ENCODE measurements at places on chromosomes 1 and 21.

DNA sequence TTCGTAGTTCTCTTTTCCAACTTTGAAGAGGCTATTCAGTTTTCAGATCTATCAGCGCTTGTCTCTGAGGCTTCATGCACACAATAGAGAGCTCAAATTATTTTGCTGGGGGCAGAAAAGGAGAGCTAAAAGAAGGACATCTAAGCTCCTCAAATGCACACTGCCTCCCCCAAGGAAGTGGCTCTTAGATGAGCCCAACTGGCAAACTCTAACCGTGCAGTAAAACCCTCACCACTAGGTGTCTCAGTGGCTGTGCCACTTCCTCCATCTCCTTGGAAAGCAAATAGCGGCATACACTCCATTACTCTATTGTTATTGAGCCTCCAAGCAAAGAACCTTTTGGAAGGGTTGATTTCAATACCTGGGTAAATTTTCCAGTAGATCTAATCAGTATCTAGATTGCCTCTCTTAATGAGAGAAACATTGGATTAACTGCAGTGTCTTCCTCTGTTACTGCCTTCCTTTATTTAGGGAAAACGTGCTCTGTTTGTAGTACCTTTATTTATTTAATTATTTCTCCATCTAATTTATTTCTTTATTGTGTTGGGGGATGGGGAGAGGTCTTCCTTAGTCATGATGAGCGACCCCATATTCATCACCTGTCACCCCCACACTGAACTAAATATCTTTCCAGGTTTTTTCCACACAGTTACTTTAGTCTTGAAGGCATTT lies 9.2 kb upstream of the SFPQ start:
- DNase-seq, result peak; percentile 77

DNA sequence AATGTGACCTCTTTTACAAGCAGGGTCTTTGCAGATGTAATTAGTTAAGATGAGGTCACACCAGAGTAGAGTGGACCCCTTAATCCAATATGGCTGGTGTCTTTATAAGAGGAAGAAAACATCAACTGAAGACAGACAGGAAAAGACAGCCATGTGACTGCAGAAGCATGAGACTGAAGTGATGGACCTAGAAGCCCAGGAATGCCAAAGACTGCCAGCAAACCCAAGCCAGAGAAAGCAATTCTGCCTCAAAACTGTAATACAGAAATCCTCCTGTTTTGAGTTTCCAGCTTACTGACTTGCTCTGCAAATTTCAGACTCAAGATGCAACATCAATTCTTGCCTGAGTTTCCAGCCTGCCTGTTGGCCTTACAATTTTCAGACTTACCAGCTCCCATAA lies 17.3 kb downstream of the ENAH start:
- DNase-seq, result no peak

DNA sequence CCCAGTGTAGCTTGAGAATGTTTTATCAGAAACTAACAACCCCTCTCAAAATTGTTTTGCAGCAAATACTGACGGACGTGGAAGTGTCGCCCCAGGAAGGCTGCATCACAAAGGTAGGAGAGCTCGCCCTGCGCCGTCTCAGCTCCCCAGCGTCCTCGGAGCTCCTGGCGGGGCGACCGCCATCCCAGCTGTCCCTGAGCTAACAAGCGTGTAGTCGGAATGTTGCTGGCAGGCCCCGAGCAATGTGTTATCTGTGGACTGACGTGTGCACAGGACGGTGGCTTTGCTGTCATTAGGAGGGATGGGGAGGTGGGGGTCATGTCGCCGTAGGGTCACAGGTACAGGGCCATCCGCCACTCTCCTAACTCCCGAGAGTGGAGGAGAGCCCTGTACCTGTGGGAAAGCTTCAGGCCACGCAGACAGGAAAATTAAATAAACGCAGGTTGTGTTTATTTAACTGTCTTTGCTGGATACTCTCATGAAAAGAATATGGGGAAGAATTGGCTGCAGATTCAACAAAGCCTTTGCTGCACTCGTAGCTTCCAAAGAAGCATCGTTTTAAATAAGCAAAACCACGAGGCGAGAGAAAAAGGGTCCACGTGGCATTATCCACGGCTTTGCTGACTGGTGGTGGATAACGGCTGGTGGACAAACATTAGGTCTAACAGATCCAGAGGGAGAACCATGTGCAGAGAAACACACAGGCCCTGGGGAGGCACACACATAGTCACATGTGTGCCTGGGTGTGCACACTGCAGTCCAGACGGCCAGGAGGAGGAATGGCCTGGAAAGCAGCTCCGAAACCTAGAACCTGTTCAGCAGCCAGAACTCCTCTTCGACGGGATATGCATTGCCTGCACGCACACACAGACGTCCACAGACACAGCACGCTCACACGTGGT lies 175.3 kb downstream of the PRDM16 start:
- DNase-seq, result no peak

DNA sequence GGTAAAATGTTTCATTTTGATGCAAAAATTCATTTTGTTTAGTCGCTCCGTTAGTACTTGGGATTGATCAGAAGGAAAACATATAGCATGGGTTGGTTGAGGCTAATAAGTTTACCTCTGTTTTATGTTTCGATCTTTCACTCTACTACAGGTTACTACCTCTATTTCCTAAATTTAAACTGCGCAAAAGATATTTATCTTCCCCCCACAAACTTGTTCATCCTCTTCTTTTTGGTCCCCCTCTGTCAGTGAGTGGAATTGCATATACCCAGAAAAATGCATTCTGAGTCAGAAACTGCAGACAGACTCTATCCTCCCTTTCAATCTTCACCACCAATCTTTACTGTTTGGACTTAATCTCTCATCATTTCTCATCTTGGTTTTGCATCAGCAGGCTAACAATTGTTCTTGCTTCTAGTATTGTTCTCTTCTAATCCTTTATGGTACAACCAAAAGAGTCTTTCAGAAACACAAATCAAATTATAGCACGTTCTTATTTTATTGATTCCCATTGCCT lies 316.0 kb upstream of the ADGRL4 start:
- no peak for DNase-seq

GRCh38 chr1:172154551-172154950 lies 265.9 kb upstream of the C1orf105 start:
- no peak for DNase-seq

GRCh38 chr1:204337036-204337429 lies 22.7 kb downstream of the PLEKHA6 start:
- no peak for DNase-seq

GRCh38 chr1:107953556-107953955 lies 11.4 kb downstream of the VAV3 start:
- DNase-seq, result no peak

- DNase-seq, result no peak
These were observed 4.6 kb downstream of the LPGAT1 start for GRCh38 chr1:211825980-211826379.

GRCh38 chr1:184940226-184940625 lies 34.1 kb downstream of the NIBAN1 start:
- no peak for DNase-seq

DNA sequence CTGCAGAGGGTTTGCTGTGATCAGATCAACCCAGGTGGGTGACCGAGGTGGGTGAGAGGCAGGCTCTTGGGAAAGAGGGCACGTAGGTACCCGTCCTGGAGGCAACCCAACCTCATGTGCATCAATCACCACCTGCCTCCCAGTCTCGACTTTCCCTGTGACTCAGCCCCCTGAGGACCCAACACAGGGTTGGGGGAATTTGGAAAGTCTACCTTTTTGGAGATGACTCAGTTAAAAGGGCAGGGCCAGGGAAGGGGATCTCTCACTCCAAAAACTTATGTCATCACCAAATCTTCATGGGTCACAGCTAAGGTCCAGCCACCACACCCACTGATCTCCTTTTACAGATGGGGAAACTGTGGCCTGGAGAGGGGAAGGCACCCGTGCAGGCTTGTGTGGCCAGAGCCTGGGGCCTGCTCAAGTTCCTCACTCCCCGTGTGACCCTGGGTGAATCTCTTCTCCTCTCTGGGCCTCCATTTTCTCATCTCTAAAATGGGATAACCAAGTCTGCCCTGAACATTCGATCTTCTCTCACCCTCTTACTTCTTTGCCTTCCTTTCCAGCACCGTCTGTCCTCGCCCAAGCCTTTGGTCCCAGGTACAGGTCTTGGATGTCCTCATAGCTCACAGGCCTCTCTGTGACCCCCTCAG lies 34.6 kb upstream of the WNT4 start:
- no peak for DNase-seq

GRCh38 chr21:34526241-34526617 lies 14.2 kb upstream of the KCNE1 start:
- no peak for DNase-seq

GRCh38 chr1:113191579-113192076 lies 118.6 kb downstream of the LRIG2 start:
- DNase-seq, result no peak

GRCh38 chr1:62964141-62964540 lies 180.2 kb downstream of the ATG4C start:
- DNase-seq, result no peak

DNA sequence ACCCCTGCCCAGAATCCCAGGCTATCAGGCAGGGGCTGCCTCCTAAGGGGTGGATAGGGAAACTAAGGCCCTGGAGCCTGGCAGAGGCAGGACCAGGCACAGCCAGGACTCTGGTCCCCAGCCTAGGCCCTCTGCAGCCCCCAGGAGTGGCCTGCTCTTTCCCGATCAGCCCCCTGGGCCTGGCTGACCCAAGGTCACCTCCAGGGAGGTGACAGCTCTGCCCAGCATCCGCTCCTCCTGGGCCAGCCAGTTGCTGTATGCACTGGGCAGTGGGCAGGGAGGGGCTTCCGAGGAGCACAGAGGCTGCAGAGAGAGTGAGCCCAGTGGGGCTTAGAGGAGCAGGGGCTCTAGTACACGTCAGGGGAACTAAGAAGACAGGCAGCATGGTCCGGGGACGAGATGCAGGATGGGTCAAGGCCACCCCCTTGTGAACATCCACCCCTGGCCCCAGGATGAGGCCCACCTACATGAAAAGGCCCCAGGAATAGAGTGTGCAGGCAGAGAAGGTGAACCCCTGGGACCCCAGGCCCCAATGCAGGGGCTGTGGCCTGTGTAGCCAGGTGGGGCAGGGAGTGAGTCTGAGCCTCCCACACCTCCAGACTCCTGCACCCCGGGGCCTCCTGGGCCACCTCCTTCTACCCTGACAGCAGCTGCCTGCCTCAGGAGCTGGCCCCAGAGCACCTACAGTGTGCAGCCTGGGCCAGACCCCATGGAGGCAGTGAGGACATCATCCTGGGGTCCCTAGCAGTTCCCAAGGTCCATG lies 32.8 kb downstream of the WNT9A start:
- no peak for DNase-seq

- no peak for DNase-seq
These were observed 25.3 kb downstream of the TFF3 start for GRCh38 chr21:42289926-42290325.

- DNase-seq, result no peak
These were observed 5.8 kb upstream of the FOXD3 start for GRCh38 chr1:63316598-63316983.

DNA sequence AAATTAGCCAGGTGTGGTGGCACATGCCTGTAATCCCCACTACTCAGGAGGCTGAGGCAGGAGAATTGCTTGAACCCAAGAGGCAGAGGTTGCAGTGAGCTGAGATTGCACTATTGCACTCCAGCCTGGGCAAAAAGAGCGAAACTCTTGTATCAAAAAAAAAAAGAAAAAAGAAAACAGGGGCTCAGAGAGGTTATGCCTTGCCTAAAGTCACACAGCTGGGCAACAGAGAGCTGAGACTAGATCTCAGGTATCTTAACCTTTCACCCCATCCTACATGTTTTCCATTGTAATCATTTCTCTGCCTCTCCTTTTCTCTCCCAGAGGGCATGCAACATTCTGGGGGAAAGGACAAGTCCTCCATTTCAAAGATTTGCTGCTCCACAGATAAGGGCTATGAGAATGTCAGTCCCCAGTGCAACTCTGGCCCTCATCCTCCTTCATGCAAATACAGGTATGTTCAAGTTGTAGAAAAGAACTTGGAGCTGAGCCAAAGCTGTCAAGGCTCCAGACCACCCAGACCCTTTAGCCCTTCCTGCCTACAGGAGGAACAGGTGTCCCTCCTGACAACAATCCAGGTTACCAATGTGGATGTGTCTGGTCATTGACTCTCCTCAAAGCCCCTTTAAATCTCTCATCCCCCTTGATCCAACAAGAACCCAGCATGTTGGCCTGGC lies 6.9 kb downstream of the SLC9A1 start:
- no peak for DNase-seq

DNA sequence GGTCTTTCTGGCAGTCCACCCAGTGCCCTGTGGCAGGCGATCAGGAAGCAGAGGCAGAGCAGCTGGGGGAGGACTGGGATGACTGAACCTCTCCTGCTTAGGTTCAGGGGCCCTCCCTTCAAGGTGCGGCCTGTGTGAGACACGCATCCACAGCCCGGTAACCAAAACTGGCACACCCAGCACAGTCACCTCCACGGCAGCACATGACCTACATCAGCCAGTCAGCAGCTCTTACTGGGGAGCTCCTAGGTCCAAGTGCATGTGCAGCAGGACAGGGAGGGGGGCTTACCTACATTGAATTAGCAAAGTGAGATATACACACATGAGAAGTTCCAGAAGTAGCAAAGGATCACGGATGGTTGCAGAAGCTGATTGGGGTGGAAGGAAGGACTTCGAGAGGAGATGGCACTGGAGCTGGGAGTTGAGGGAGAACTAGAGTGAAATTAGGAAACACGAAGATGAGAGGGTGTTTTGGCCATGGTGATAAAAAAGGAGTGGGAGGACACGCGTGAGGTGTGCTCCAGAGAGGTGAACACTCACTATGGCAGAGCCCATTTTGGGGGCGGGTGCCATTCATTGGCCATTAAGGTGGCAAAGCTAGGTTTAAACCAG lies 51.4 kb upstream of the IRF2BP2 start:
- DNase-seq, result no peak

DNA sequence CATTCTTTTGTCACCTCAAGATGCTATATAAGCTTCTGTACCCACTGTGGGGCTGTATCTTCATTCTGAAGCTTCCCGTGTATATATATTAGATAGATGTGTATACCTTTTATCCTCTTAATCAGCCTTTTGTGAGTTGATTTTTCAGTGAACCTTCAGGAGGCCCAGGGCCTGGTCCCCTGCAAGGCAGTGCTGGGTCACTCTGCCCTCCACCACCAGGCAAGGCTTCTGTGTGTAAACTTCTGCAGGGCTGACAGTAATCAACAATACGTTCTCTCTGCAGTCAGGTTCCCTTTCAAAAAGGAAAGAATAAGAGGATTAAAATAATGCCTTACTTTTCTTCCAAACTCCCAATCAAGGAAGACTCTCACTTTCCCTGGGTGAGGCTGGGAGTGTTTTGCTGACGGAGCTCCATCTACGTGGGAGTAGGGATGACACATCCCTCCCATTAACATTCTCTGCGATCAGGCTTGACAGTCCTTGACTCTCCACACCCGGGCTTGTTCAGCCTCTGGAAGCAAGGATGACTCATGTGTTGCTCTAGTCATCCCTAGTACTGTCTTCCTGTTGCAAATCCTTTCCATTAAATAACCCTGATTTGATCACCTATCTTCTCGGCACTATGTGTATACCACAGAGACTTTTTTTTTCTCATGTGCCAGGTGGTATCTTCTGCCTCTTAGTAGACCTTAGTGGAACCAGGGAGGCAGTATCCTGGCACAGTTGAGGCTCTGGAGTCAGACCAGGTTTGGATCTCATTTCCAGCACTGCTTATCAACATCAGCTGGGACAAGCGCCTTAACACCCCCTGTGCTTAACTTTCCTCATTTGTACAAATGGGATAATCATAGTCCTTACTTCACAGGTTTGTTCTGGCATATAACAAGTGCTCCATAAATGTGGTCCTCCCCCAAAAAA lies 70.3 kb upstream of the KCNK1 start:
- no peak for DNase-seq

- peak; percentile 53 for DNase-seq
These were observed 60.0 kb upstream of the ATP5PO start for GRCh38 chr21:33975548-33976081.

- DNase-seq, result no peak
These were observed 1.8 kb downstream of the SON start for GRCh38 chr21:33544451-33545195.

- DNase-seq, result no peak
These were observed 181.7 kb upstream of the DPYD start for GRCh38 chr1:98102345-98103030.

Data from KG1 (cell line).